Activated CD8-positive, alpha-beta T cell treated with anti-CD3 and anti-CD28 coated beads, Interleukin-2, amount 10 ng/mL, durations not matched to agents 7 days and 5 days (primary cell): ENCODE measurements at places on chromosomes 1 and 21.
A peak's percentile ranks its signal among the peaks of the same experiment; 100 is the strongest.

GRCh38 chr21:44006017-44006619 lies 6.0 kb upstream of the TRAPPC10 start:
- no peak for DNase-seq

DNA sequence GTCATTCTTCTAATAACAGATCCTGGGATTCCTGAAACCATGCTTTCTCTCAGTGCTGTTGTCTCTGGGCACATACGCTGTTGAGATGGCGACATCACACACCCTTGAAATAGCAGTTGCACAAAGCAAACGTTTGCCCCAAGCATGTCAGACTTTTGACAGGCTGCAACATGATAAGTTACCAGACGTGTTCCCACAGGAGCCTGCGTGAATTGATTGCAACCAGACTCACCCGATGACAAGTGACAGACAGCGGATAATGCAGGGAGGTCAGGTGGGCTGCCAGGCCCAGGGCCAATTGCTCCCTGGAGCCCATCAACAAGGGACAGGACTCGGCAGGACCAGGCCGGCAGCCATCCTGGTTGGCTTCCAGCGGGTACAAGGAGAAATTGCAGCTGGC lies 310.9 kb downstream of the SIPA1L2 start:
- DNase-seq: no peak

GRCh38 chr1:90708826-90709225 lies 8.3 kb downstream of the BARHL2 start:
- no peak for DNase-seq

- no peak for DNase-seq
These were observed 26.7 kb upstream of the CYP4X1 start for GRCh38 chr1:46996659-46997281.

GRCh38 chr1:158154501-158154900 lies 26.2 kb upstream of the CD1D start:
- DNase-seq: no peak

GRCh38 chr1:200369706-200370105 lies 40.1 kb downstream of the ZNF281 start:
- no peak for DNase-seq

DNA sequence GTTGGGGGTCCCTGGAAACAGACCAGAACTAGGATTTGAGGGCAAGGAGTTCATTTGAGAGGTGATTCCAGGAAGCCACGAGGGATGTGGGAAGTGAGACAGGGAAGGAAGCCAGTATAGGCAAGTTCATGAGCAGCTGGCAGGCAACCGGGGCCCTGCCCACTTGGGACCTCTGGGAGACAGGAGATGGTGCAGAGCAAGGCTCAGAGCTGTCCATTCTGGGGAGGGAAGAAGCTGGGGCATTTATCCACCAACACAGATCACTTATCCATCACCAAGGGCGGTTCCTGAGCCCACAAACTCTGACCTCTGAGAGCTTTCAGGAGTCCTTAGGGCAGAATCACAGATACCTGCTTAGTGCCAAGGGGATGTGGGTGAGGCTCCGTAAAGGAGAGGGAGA lies 16.8 kb downstream of the EDN2 start:
- no peak for DNase-seq

- no peak for DNase-seq
These were observed 539 bp downstream of the CGN start for GRCh38 chr1:151511636-151512215.

DNA sequence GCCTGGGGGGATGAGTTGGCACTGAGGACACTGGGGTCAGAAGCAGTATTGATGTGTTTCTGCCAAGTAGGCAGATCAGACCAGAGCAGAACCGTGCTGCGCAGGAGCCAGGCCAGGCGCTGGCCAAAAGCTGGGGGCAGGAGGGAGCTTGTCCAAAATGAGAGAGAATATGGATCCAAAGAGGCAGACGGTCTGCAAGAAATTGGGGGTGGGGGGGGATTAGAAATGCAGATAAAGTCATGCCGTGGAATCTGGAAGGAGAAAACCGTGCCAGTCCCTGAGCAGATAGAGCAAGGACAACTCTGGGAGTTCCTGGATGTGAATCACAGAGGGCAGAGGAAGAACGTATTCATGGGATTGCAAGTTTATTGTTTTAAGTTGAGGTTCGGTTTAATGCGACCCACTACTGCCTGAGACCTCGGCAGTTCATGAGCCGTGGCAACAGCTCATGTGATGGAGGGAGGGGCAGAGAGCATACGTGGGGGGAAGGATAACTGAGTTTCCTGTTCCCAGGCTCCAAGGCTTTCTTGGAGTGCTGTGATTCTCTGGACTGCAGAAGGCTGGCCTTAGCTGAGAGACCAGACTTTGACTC lies 224.0 kb downstream of the FGGY start:
- no peak for DNase-seq

- no peak for DNase-seq
These were observed 100.8 kb upstream of the KIAA1614 start for GRCh38 chr1:180811886-180812285.

- no peak for DNase-seq
These were observed 14.0 kb upstream of the JAM2 start for GRCh38 chr21:25625036-25625435.

DNA sequence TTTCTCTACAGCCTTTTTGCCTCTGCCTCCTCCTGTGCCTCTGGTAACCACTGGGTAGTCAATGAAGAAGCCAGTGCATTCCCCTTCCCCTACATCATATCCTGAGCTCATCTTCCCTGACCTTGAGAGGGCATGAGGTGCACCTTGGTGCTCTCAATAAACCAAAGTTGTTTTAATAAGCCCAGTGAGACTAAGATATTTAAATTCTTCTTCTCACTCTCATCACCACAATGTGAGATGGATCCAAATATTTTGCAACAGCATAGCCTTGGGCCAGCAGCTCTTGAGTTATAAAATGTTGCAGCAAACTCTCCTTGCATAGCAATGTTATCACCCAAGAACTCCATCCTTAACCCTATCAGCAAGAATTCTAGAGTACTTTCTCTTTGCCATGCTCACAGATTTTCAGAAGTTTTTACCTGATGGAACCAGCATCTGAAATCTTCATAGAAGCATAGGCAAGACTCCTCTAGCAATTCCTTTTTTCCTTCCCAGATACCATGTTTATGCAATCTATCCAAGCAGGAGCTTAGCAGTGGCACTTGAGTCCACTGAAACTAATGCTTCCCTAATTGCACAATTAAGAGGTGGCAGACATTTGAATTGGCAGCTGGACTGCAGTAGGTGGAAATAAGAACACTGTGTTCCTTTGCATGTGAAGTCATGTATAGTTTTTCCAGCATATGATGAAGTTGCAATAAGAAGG lies 36.8 kb downstream of the CDC7 start:
- DNase-seq: no peak

GRCh38 chr1:115324649-115325420 lies 13.2 kb downstream of the NGF start:
- no peak for DNase-seq

GRCh38 chr1:228087771-228088251 lies 5.3 kb downstream of the ARF1 start:
- no peak for DNase-seq

DNA sequence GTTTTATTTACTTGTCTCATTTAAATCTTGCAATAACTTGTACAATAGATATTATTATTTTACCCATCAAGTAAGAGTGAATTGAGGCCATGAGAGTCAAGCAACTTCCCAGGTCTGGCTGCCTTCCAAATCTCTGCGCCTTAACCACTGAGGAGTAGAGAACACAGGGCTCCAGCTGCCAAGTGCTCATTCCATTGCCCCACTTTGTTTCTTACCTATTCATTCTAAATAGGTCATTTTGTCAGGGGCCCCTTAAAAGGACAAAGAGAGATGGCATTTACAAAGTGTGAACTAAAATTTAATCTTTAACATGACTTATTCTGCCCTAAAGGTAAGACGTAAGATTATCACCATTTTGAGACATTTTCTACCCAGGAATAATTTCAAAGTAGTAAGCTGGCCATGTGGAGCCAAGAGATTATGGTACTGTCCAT lies 3.5 kb downstream of the PPP1R15B start:
- DNase-seq: no peak

- DNase-seq: no peak
These were observed 107.7 kb downstream of the PDE9A start for GRCh38 chr21:42760951-42761751.

DNA sequence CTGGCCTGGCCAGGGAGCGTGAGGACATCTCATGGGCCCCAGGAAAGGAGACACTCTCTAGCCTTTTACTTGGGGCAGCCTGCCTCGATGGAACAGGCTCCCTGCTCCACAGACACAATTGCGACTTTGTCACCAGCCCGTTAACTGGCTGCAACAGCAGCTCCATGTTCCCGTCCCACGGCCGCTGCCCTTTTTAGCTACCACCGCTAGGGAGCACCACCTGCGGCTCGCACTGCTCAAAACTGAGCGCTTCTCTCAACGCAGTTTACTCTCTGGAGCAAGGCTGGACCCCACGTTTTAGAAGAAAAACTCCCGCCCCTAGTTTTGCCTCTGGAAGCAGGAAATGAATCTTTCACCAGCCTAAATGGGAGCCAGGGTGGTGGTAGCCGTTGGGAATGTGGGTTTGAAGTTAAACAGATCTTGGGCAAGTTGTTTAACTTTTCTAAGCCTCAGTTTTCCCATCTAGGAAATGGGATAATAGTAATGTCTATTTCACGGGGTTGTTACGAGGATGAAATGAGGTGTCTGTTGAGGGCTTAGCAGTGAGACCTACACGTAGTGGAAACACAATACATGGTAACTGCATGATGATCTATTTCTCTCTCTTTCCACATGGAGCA lies 3.5 kb upstream of the LRRC38 start:
- no peak for DNase-seq

DNA sequence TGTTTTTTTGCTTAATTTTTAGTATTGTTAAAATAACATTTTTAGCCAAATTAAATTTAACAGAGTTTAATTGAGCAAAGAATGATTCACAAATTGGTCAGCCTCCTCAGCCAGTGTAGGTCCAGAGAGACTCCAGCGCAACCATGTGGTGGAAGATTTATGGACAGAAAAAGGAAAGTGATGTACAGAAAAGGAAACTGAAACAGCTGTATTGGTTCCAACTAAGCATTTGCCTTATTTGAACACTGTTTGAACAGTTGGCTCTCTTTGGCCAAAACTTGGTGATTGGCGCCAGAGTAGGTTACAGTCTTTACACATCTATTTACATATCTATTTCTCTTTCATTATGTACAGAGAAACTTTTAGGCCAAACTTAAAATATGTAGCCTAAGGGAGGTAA lies 19.4 kb downstream of the RPS6KC1 start:
- DNase-seq: peak; percentile 59

DNA sequence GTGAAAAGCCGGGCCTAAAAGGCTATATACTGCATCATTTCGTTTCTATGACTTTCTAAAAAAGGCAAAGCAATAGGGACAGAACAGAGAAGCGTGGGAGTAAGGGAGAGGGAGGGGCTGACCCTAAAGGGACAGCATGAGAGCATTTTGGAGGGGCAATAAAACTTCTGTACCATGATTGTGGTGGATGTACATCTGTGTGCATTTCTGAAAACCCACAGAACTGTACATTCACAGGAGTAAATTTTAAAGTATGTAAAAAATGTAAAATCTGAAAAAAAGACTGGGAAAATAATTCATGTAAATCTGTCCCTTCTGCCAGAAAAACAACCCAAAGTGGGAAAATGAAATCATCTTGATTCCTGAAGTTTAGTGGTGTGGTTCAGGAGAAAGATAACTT lies 235.4 kb downstream of the CENPF start:
- no peak for DNase-seq

- no peak for DNase-seq
These were observed 36.2 kb downstream of the C21orf91 start for GRCh38 chr21:17783003-17783402.

GRCh38 chr21:27171707-27172106 lies 204.8 kb upstream of the ADAMTS5 start:
- DNase-seq: no peak

- peak; percentile 74 for DNase-seq
These were observed 2.5 kb downstream of the KIF21B start for GRCh38 chr1:201020721-201021629.

- DNase-seq: no peak
These were observed 2.2 kb upstream of the IRF6 start for GRCh38 chr1:209808059-209808581.

DNA sequence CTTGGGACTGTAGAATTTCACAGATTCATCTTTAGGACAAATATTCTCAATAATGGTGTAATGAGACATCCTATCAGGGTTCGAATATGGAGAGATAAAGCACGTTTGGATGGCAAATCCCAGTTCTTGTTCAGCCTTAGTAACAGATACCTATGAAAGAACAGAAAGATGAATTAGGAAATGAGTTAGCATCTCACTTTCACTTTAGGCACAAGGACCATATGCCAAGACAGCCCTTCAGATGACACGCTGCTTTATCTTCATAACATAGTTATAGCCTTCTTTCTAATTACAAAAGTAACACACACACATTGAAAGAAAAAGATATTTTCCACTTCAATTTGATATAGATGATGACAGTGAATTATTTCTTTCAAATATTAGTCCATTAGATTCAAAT lies 173.6 kb downstream of the TGFBR3 start:
- DNase-seq: no peak

- peak; percentile 32 for DNase-seq
These were observed 314 bp downstream of the DPH5 start for GRCh38 chr1:101025283-101025656.

DNA sequence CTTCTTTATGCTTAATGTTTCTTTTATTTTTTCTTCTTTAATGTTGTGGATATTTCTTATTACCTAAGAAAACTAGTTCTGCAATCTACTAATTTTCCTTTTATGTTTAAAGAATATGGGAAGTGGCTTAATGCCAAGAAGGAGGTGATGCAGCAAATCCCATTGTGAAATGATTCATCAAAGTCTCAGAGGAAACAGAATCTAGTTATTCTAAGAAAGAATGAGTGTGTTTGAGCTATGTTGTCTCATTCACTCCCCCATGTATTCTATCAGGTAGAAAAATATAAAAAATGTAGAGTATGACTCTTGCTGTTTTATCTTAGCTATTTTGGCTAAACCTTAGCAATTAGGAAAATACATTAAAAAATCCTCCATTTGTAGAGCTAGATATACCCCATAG lies 659.9 kb upstream of the RGS18 start:
- no peak for DNase-seq

DNA sequence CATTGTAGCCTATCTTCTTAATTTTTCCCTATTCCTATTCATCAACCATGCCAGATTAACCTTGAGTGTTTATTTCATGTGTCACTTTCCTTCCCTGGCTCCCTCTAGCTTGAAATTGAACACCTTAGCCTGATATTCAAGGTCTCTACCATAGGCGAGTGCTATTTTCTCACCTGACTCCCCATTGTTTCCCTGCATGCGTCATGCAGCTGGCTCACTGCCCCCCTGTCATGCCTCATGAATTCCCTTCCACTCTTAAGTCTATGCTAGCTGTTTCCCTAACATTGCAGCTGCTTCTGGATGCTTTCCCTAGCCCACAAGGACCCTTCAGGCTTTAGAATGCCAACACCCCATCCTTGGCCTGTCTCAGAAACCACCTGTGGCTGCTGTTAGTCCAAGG lies 56.7 kb upstream of the CD1D start:
- no peak for DNase-seq

- no peak for DNase-seq
These were observed 59.0 kb upstream of the C8B start for GRCh38 chr1:57024855-57025254.

GRCh38 chr1:1754051-1754815 lies 24.0 kb downstream of the NADK start:
- no peak for DNase-seq

- peak; percentile 50 for DNase-seq
These were observed 19.3 kb downstream of the IARS2 start for GRCh38 chr1:220113136-220113695.
